ENCODE measurements at places on chromosomes 3 and 15.

DNA sequence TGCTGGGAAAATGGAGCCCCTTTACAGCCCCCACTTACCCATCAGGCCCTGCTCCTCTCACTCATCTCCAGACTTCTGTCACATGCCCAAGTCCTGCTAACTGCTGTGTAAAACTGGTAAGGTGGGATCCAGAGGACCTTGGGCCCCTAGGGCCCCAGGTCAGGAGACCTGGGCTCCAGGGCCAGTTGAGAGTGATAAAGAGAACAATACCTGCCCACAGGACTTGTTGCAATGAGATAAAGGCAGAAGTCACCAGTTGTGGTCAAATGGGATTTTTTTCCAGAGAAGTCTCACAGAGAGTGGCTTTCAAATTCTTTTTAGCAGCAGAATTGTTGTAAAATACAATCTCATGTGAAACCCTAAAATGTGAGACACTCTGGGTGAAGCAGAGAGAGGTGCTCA lies 753 bp downstream of the FURIN start:
- no peak for DNase-seq

DNA sequence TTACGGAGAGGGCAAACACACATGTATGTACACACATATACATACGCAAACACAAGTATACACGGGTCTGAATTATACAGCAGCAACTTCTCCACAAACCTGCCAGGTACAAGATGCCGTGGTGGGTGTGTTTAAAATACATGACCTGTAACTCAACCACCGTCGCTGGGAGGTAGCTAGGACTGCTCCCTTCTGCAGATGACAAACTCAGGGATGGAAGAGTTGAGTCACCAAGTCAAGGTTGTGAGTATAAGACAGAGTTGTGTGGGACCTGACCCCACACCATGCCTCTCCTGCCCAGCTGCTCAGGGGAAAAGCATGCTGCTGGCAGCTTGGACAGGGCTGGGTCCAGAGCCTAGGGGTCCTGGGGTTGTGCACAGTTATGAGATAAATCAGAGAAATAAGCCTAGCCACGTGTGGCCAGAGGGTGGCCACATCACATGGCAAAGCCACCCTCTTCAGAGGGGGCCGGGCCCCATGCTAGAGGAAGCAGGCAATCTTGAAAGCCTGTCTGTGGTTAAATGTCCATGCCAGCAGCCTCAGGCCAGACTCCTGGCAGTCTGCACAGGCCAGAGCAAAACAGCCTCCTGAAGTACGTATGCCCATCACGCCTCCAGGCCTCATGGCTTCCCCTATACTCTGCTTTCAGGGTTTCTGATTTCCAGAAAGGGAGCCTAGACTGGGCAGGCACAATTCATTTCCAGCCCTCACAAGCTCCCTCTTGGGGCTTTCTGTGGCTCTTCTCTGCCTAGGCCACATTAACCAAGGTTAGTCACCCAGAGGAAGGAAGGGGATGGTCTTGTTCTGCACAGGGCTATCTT lies 107.7 kb upstream of the RPL32 start:
- DNase-seq: no peak

- no peak for DNase-seq
Measured at GRCh38 chr15:91412138-91412928, 312.3 kb downstream of the SV2B start.

DNA sequence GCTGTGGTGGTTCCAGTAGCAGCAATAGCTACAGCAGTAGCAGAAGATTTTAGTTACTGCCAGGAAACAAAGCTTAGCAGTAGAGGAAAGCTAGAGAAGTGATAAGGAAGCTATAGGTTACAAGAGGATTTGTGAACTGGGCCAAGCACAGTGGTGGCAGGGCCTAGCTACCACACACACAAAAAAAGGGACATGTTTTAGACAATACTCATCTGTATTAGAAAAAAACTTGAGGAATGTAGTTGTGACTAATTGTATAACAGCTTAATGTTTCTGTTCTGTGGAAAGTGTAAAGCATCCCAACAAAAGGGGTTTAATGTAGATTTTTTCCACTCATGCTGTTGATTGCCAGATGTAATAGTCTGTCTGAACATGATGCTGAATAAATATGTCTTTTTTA lies 29.9 kb upstream of the PFN2 start:
- DNase-seq: no peak

- DNase-seq: no peak
Measured at GRCh38 chr3:66431494-66431893, 69.3 kb downstream of the LRIG1 start.

- no peak for DNase-seq
Measured at GRCh38 chr3:10533737-10534023, 28.3 kb upstream of the ATP2B2 start.

- no peak for DNase-seq
Measured at GRCh38 chr3:127224118-127224517, 31.2 kb downstream of the PRR23E start.

DNA sequence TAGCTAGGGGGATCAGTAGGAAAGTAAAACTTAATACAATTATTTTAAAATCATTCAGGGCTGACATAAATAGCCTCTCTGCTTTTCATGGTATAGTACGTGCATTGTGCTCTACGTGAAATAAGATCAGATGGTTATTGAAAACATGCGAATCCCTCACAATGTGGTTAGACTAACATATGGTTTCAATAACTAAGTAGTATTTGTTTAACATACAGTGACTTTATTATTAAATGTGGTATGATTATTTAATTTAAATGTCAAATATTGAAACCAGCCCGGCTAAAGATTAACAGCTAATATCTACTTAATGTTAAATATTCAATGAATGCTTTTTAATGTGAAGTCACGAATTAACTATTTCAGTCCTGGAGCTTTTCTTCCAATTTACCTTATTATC lies 473.9 kb upstream of the THBS1 start:
- DNase-seq: no peak

- DNase-seq: no peak
Measured at GRCh38 chr3:42680271-42680670, 5.1 kb upstream of the KLHL40 start.

DNA sequence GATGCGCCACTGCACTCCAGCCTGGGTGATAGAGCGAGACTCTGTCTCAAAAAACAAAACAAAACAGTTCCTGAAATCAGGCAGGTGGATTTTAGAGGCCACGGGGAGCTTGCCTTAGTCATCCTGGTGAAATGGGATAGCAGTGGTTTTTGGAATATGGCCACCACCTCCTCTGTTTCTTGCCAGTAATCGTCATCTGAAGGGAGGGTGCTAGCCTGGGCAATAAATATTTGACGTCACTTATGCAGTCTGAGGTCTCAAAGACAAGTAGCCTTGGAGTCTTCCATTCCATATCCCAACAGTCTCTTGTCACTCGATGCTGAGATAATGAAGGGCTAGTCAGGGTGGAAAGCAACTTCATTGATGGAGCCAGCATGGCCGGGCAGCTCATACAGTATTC lies 55.2 kb downstream of the KCNAB1 start:
- no peak for DNase-seq
